Endodermal cell (in vitro differentiated cells): ENCODE measurements at places on chromosomes 12 and 14. TPM values are rescaled to one million over a fixed set of nuclear protein-coding genes. Genes with fewer than 3 reads are reported as not detected.

- DNase-seq, result peak; percentile 79
These were observed 58.7 kb downstream of the LRRC74A start for GRCh38 chr14:76884853-76885276.

DNA sequence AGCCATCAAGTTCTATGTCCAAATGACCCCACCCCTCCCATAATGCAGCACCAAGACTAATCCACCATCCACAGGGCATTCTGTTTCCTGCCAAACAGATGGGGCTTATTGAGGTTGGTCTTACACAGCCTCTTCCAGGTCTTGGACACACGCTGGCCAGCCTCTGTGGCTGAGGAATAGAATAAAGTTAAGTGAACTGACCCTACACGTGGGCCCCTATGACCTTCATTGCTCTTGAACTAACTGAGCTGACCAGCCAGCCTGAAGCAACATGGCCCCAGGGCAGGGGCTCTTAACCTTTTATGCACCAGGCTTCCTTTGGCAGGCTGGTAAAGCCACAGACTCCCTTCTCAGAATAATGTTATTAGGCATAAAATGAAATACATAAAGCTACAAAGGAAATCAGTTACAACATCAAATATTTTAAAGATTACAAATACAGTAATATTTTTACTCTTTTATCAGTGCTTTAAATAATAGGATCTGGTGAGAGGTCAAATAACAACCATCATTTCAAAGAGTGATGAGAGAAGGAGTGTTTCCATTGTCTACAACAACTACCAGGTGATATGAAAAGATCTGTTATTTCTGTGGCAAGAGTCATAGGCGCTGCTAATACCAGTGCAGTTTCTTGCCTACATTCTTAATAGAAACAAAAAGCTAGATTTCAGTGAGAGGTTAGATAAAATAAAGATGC is 192.9 kb upstream of the NUDT4 start:
- DNase-seq, result no peak

DNA sequence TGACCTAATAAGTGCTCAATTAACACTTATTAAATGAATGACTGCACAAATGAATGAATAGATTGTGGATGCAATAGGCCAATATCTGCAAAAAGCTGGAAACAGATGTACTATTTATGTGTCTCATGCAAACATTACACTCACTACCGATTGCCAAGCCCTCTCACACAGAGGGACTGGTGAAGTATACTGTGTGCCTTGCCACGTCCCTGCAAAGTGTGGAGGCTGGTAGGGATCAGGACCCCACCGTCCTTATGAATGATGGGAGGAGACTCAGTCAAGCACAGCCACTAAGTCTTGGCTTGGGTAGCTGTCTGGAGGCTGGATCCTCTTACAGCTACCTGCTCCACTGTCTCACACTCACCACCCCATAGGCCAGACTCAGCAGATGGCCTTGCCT is 3.9 kb upstream of the TUNAR start:
- no peak for DNase-seq

- DNase-seq, result no peak
These were observed 101.2 kb upstream of the SLC16A7 start for GRCh38 chr12:59494617-59495016.

DNA sequence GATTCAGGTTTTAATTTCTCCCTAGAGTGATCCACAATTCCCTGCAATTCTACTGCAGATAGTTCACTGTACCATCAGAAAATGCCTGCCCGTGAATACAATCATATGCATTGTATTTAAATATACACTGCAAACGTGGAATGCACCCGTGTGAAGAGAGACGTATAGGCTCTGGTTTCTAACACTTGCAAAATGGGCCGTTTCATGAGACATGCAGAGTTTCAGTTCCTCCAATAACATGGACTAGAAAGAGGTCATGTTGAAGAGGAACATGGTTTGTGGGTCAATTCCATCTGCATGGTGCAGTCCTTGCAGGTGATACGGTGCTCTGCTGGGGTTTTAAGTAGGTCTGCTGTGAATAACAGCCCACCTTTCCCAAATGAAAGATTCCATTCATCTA is 373.3 kb downstream of the TMEM132D start:
- no peak for DNase-seq

GRCh38 chr14:23301969-23302289 is 730 bp downstream of the PPP1R3E start:
- no peak for DNase-seq

DNA sequence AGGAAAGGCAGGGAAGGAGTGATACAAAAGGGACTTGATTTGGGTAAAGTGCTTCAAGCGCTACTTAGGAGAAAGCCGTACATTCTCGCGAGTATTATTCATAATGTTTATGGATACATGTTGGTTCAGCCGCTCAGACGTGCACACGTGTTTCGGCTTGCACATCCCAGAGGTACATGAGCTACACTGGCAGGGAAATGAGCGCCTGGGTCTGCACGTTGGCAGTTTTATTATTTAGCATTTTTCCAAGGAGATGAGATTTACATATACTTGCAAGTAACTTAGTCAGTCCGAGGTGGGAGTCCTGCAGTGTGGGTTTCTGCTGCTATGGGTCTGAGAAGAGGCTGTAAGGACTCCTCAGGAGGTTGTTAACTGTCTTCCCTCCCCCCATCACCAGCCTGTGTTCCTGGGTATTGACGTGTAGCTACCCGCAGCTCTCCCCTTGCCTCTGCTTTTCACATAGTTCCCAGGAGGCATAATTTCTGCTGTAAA is 1.5 kb downstream of the PRKCH start:
- DNase-seq, result peak; percentile 64

DNA sequence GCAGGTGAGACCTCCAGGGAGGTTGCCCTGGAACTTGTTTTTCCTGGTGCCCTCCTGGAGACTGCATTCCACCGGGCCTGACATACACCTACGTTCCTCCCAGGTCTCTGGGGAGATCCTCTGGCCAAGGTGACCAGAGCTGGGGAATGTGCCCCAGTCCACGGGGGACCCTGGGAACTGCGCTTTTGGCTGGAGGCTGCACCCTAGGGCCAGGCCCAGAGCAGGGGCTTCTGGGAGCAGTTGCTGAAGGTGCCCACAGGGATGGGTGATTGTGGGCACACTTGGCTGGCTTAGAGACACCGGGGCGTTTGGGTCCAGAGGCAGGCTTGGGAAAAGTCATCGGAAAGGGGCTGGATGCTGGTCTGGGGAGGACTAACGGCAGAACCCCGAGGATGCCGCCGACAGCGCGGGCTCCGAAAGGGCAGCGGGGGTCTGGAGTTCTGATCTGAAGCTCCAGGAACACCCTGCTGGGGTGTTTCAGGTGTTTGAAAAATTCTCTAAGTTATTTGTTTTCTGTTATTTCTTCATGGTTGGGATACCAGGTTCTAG is 36.5 kb upstream of the TDRD9 start:
- DNase-seq, result no peak

GRCh38 chr14:34863844-34864243 is 11.3 kb downstream of the BAZ1A start:
- no peak for DNase-seq

The ZDHHC22 gene
- total RNA-seq, result 1.7 and 1.9 TPM in 2 replicates

The KCNMB4 gene
- total RNA-seq, result 9.6 and 13.1 TPM in 2 replicates

The CLEC1B gene
- not detected in 3 replicates for total RNA-seq

The TRPV4 gene
- 9.5 to 15.0 TPM (median 14.2 TPM) in 3 replicates for total RNA-seq

The RNASE7 gene
- total RNA-seq, result not detected in 2 replicates

The EIF2S3B gene
- total RNA-seq, result 4.4 to 5.9 TPM (median 4.6 TPM) in 3 replicates

The CEP170B gene
- total RNA-seq, result 21.8 to 46.0 TPM (median 43.1 TPM) in 3 replicates

The PFKM gene
- 80.7 and 90.0 TPM in 2 replicates for total RNA-seq

The TMEM132C gene
- total RNA-seq, result 0.26 and 0.32 TPM in 2 replicates
